NCI-H460 (cell line): ENCODE measurements at places on chromosomes 1 and 21. TPM values are rescaled to one million over a fixed set of nuclear protein-coding genes. Genes with fewer than 3 reads are reported as not detected.

- DNase-seq, result no peak
Observed at GRCh38 chr21:41425954-41426675, at the start of gene MX1. MX1 (plus strand) TSS chr21:41426239; CDS start chr21:41432071, 5,832 bp downstream.

- DNase-seq, result no peak
Observed at GRCh38 chr21:35738347-35738961, 321.9 kb downstream of the SETD4 start.

DNA sequence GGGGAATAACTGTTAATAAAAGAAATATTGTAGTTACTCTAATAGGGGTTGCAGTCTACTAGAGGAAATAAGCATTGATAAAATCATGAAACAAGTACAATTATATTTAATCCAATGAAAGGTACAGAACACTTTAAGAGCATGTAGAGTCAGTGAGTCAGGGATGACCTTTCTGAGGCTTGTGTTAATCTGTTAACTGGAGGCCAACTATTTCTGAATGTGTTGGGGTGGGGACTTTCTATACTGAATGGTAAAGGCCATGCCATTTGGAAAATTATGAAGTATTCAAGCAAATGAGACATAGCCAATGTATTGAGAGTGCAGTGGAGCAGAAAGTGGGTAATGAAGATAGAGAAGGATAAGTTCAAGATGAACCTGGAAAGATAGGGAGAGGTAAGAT is 646.2 kb downstream of the ADGRL2 start:
- DNase-seq, result no peak

DNA sequence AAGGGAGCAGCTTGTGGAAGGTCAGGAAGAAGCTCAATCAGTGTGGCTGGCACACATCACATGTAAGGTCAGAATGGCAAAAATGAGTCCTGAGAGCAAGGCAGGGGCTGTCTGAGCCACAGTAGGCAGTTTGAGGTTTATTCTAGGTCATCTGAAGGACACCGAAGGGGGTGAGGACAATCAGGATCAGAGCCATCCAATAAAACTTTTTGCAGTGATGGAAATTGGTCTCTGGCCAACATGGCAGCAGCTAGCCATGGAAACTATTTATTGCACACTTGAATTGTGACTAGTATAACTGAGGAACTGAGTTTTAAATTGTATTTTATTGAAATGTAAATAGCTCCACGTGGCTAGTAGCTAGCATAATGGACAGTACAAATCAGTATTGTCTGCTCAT is 97.0 kb upstream of the CACNA1E start:
- DNase-seq, result no peak

GRCh38 chr1:165650981-165651625 is 20.1 kb downstream of the MGST3 start:
- DNase-seq, result peak; percentile 54

GRCh38 chr1:224333309-224333926 is 3.4 kb upstream of the NVL start:
- DNase-seq, result peak; percentile 61

DNA sequence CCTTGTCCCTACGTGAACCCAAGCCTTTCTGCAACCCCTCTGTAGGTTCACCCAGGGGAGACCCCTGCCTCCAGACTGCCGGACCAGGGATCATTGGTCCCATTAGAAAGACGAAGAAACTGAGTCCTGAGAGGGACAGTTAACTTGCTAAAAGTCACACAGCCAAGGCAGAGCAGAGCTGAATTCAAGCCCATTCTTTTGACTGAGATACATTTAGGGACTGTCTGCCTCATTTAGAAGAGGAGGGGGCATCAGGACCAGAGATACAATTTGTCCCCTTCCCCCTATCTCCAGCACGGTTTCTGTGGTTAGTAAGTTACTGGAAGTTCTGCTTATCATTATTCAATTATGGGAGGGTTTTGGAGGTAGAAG is 19.1 kb downstream of the KCNQ4 start:
- DNase-seq, result no peak

DNA sequence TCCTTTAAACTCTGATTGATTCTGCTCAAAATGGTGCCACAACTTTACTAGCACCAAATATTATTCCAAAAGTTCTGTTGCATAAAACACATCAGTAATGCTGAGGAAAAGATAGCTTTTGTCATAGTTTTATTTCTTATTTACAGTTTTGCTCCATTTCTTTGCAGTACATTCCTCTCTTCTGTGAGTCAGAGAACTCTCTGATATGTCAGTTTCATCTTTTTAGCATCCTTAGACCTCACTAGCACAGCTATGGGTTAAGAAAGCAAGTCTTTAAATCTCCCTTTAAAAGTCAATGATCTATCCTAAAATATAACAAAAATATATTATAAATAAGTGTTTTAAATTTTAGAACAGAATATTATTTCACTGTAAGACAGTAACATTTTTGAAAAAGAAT is 356.6 kb upstream of the SNX7 start:
- DNase-seq, result no peak

DNA sequence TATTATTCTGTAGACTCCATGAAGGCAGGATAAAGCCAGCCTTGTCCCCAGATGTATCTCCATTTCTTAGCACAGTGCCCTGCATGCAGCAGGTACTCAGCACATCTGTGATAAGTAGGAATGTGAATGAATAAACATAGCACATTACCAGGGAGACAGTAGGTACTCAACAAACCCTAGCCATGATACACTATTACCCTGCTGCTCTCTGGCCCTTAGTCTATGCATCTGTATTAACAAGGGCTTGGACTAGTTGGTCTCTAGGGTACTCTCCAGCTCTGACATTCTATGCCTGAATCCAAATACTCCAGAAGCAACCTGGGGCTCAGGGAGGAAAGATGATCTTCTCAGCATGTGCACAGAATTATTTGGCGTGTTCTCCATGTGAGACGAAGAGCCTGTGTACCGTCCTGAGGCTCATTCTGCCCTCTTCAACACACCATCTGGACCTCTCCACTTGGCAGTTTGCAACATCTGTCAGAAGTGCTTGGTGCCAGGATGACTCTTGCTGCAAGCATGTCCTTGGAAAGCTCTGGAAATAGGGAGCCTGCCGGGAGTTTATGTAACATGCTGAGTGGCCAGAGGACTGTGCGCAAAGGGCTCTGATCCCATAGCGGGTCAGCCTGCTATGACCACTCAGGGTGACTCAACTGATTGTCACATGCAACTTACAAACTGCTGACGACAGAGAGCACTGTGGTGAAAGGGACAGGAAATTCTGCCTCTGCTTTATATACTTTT is 228.2 kb upstream of the USP24 start:
- DNase-seq, result peak; percentile 91

DNA sequence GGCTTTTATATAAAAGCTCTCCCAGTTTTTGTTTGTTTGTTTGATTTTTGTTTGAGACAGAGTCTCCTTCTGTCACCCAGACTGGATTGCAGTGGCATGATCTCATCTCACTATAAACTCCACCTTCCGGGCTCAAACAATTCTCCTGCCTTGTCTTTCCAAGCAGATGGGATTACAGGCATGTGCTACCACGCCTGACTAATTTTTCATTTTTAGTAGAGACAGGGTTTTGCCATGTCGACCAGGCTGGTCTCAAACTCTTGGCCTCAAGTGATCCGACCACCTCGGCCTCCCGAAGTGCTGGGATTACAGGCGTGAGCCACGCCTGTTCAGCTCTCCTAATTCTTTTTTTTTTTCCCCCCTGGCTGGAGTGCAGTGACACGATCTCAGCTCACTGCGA is 4.4 kb downstream of the PCAT6 start:
- DNase-seq, result no peak

- DNase-seq, result no peak
Observed at GRCh38 chr1:27868932-27869718, 3.2 kb upstream of the THEMIS2 start.

- no peak for DNase-seq
Observed at GRCh38 chr1:30881319-30882181, 27.0 kb downstream of the SDC3 start.

DNA sequence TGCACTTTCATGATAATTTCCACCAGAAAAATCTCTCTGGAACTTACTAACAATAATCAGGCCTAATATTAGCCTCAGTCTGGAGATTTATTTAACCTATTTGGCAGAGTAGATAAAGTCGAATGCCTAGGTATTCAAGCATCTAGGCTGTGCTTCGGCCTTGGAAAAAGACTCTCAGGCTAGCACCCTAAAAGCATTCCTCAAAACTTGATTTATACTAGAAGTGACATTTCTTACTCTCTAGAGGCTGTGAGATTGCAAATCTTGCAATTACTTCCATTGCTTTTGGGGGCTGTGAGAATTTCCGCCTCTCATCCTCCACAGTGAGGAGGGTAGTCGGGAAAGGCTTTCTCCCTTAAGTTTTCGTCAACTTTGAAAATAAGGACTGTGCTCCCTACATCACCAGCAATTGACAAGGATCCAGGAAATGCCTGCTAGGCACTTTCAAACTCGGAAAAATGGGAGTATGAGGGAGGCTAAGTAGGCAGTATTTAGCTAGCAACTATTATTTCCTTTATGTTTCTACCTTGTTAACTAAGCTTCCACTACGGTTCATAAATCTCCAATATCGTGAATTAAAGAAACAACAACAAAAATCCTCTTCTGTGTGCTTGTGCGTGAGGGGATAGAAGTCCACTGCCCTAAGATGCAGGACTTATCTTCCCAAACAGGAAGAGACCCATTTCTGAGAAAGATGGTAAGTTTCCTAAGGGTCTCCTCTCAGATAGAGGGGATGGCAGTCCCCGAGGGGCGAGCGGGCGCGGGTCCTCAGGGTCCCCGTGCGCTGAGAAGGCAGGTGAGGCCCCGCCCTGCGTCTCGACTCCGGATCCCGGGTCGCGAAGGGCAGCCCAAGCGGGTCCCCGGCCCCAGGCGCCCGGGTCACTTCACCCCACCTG is 1.1 kb upstream of the LMO4 start:
- no peak for DNase-seq

DNA sequence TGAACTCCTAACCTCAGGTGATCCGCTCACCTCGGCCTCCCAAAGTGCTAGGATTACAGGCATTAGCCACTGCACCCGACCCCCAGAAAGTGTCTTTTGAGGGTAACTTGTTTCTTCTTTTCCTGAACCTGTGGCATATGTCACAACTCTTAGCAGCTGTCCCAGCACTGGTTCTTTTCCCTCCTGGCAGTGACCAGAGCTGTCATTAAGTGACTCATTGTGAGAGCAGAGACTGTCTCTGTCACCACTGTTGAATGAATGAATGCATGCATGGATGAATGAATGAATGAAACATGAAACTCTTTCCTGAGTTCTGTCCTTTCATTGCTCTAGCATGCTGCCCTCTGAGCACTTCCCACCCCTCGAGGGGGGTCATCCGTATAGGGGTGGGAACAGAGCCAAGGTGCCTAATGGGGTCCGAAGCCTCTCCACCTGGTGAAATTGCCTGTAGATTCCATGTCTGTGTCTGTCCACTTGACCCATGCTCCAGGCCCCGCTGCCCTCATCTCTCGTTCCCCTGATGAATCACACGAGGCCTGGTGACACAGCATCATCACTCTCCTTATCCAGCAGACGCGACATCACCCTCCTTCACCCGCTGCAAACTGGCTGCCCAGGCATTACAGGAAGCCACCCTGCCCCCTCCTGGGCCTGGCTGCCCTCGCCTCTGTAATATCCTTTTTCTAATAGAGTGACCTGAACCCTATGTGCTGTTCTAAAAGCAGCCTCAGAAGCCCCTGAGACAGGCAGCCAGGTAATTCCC is 75.0 kb downstream of the IGSF21 start:
- DNase-seq, result no peak

- peak; percentile 41 for DNase-seq
Observed at GRCh38 chr1:179251675-179252074, 22.2 kb upstream of the ABL2 start.

- no peak for DNase-seq
Observed at GRCh38 chr1:91884459-91885212, 1.3 kb downstream of the TGFBR3 start.

DNA sequence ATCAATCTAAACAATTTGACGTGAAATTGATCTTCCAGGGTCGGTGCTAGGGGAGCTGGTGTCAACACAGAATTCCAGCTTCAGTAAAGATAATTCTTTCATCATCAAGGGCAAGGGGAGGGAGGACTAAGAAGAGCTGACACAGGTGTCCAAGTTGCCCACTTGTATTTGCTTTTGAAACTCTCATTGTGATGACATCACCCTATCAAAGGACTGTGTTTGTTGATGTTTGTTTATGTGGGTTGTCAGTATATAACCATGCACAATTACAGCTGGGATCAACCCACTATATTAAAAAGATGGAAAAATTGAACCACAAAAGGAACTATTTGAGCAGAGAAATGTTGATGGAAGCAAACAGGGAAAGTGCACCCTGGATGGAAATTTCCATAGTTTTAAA is 48.8 kb downstream of the ZC3H11B start:
- DNase-seq, result no peak

GRCh38 chr21:37560385-37560784 is 193.8 kb downstream of the DYRK1A start:
- no peak for DNase-seq

GRCh38 chr1:231707407-231707806 is 80.8 kb downstream of the DISC1 start:
- no peak for DNase-seq

NIT1 gene
- 44.3 and 60.6 TPM in 2 replicates for total RNA-seq

CELSR2 gene
- 2.7 and 3.8 TPM in 2 replicates for total RNA-seq

PTPRU gene
- 7.4 and 8.9 TPM in 2 replicates for total RNA-seq

IL22RA1 gene
- total RNA-seq, result 1.6 and 1.9 TPM in 2 replicates

HAX1 gene
- 392 and 427 TPM in 2 replicates for total RNA-seq

PAPPA2 gene
- total RNA-seq, result 28.5 and 30.1 TPM in 2 replicates

TRPM2 gene
- 5.7 and 6.8 TPM in 2 replicates for total RNA-seq

C1QC gene
- not detected in 2 replicates for total RNA-seq

OR10J1 gene
- total RNA-seq, result 0.05 TPM in 1 of 2 replicates, not detected in the other

ATP1A4 gene
- not detected in 2 replicates for total RNA-seq

DNM3 gene
- total RNA-seq, result 0.12 and 0.27 TPM in 2 replicates

ADGRL4 gene
- total RNA-seq, result 0.05 and 0.09 TPM in 2 replicates

FALEC gene
- total RNA-seq, result not detected in 2 replicates
